ENCODE measurements at places on chromosomes 3 and 15.

GRCh38 chr3:169112153-169112892 lies 551.2 kb downstream of the MECOM start:
- DNase-seq = no peak

GRCh38 chr15:62450061-62450460 lies 285.0 kb upstream of the C2CD4B start:
- DNase-seq = no peak

GRCh38 chr3:187166750-187167149 lies 27.5 kb upstream of the RPL39L start:
- no peak for DNase-seq

- no peak for DNase-seq
These were observed 53.4 kb upstream of the SNRPN start for GRCh38 chr15:24901409-24901808.

GRCh38 chr15:91593067-91593466 lies 260.4 kb upstream of the SLCO3A1 start:
- no peak for DNase-seq
